ENCODE measurements at places on chromosomes 12 and 14. TPM values are rescaled to one million over a fixed set of nuclear protein-coding genes. Genes with fewer than 3 reads are reported as not detected.
A peak's percentile ranks its signal among the peaks of the same experiment; 100 is the strongest.

Gene NXPH4
- 0.27 TPM for total RNA-seq

Gene NFKBIA
- total RNA-seq: 177 TPM

- DNase-seq: no peak
Measured at GRCh38 chr14:99966912-99967311, 98.3 kb upstream of the EVL start.

- no peak for DNase-seq
Measured at GRCh38 chr12:40907115-40907527, 214.9 kb downstream of the CNTN1 start.

DNA sequence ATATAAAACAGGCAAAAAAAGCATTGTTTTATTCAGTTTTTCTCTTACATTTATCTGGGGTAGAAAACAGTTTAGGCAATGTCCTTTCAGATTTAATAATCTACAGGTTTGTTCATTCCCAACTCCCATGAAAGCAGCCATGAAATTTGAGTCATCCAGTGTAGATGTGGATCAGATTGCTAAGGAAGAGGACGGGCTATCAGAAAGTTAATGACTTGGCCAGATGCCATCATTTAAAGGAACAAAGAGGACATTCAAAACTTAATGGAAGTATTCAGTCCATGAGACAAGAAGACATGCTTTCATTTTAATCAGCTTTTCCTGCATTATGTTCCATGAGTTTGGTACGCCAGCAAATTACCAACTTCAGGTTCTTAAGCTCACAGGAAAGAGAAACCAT, 31.1 kb upstream of the POC1B start:
- no peak for DNase-seq

Gene TSPAN11
- total RNA-seq: 29.7 TPM

Gene JDP2
- 59.7 TPM for total RNA-seq

- DNase-seq: no peak
Measured at GRCh38 chr12:291153-291723, 28.6 kb upstream of the SLC6A13 start.

DNA sequence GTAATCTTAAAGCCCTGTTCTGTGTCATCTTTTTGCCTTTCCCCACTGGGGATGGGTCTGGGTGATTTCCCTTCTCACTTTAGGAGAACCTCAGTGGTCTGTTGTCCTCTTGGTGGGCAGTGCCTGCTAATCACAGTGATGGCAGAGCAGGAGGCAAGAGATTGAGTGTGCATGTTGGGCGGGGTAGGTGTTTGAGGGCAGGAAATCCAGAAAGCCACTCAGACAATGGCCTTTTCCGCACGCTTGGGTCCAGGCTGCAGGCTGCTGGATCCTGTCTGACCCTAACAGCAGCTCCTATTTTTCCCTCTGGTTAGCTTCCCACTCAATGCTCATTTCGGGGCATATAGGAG, 13.7 kb upstream of the ITGA5 start:
- no peak for DNase-seq

Gene ZNF410
- total RNA-seq: 46.6 TPM

Gene HCAR2
- 2.6 TPM for total RNA-seq

DNA sequence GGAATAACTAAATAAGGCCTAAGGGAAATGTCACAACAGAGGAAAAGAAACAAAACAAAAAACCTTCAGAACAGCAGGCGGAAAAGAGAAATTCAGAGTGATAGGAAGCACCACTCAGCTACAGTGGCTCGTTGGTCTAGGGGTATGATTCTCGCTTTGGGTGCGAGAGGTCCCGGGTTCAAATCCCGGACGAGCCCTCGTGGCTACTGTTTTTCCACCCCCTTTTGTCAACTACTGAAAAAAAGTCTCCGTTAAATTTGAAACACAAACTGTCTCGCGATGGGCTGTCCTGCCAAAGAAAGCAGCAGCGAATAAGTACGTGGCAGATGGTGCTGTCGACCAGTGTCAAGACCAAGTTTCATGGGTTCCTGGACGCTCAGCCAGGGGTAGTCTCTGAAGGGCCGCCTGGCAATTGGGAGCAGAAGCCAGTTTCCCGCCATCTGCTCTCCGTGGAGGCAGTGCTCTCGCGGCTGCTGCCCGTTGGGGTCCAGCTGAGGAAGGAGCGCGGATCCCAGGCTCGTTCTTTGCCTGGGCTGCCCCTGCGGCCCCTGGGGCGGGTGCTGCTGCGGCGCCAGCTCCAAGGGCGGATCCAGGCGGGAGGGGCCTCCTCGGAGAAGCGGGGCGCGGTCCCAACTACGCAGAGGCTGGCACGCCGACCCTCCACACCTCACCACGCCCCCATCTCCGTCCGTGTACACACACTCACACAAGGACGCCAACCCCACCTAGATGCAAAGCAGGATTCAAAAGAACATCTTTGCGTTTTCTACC, at the start of gene RNASE4:
RNASE4 (plus strand) TSS at position 670 of the 771 bp plus-strand sequence. CDS start 14,812 bp downstream, outside the sequence.
- peak; percentile 92 for DNase-seq

GRCh38 chr12:112008918-112009317, 4.0 kb downstream of the TMEM116 start:
- no peak for DNase-seq

DNA sequence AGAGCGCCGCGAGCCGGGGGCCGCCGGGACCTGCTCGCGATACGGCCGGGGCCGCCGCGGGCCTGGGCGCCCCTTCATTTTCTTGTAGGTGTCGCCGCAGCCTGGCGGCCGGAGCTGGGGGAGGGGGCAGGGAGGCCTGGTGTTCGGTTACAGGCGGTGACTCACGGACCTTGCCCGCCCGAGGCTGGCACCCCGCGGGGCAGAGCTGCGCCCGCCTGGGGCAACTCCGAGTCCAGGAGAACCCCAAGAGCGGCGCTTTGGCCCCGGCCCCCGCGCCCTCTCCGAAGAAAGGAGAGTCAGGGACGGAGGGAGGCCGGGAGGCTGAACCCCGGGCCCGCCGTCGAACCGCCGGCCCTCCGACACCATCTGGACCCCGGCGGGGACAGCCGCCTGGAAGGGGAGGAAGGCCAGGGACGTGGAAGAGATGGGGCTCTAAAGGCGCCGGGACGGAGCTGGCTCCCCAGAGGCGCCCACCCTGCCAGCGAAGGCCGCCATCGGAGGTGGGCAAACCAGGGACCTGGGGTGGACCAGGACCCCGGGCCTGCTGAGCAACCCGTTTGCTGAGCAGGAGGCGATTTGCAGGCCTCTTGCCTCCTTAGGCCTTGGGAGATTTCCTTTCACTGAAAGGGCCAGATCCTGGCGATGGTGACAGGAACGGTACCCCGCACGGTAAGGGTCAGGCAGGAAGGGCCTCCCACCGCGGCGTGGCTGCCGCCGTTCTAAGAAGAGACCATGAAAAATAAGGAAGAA, 843 bp upstream of the NUAK1 start:
- DNase-seq: peak; percentile 80

GRCh38 chr14:94768521-94769390, 1.2 kb downstream of the GSC start:
- peak; percentile 64 for DNase-seq

DNA sequence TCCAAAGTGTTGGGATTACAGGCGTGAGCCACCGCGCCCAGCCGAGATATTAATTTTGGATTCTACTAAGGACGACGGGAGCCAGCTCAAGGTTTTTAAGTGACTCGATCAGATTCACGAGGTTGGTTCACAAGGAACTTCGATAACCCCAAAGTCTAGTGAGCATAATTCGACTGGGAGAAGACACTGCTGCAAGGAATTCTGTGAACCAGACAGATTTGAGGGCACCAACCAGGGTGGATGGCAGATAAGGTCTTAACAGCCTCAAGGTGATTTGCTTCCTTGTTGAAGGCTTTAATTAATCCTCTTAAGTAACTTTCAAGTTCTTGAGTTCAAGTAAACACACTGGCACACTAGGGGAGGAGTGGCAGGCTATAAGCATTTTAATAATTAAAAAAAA, 1.1 kb upstream of the KLHDC2 start:
- no peak for DNase-seq

- DNase-seq: no peak
Measured at GRCh38 chr12:70247653-70248199, 4.5 kb downstream of the CNOT2 start.

- no peak for DNase-seq
Measured at GRCh38 chr14:40394634-40395340, 962.6 kb upstream of the FBXO33 start.

Gene CLMN
- total RNA-seq: 41.8 TPM

- no peak for DNase-seq
Measured at GRCh38 chr14:94004015-94004414, 6.9 kb downstream of the CCDC197 start.

GRCh38 chr14:35855876-35856481, 29.8 kb downstream of the BRMS1L start:
- DNase-seq: no peak

- no peak for DNase-seq
Measured at GRCh38 chr14:32692441-32692840, 246.2 kb upstream of the NPAS3 start.

GRCh38 chr14:85415015-85415712, 114.8 kb upstream of the FLRT2 start:
- DNase-seq: peak; percentile 65

GRCh38 chr12:81819991-81820633, 61.0 kb upstream of the PPFIA2 start:
- no peak for DNase-seq

DNA sequence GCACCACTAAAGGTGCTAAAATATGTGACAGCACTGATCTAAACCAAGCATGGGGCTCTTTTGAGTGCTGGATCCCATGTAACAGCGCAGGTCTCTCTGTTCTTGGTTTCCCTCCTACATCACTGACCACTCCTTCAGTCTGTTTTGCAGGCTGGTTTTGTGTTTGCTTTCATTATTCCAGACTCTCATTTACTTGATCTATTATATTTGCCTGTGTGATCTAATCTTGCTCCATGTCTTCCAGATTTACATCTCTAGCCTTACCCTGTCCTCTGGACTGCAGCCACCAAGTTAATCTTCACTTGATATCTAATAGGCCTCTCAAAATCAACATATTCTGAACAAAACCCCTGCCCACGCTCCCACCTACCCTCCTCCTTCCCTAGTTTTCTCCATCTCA, 8.6 kb downstream of the GLIPR1 start:
- DNase-seq: no peak

GRCh38 chr14:65981192-65981843, 504.9 kb upstream of the CCDC196 start:
- no peak for DNase-seq

DNA sequence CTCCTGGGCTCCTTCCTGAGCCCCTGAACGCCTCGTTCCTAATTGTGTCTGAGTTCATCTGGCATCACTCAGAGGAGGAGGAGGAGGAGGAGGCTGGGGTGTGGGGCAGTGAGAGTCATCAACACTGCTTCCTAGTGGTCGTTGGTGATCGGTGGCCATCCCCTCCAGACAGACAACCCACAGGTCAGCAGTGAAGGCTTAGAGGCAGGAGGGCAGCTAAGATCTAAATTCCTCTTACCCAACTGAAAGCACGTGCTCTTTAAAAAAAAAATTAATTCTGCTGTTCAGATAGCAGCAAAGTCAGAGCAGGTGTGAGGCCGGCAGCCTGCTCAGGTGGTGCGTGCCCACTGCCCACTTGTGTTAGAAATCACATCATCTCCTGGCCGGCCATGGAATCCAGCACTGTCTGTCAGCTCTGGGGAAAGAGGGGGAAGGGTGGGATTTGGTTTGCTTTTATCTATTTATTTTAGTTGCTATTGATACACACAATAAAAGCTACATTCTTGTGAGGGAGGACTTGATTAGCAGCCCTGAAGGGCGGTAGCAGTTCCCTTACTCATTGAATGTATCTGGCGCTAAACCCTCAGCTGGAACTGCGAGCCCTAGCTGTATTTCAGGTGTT, 46.6 kb downstream of the PPP2R5C start:
- DNase-seq: no peak

Gene RAD9B
- 2.9 TPM for total RNA-seq

GRCh38 chr12:130606231-130606630, 109.9 kb downstream of the RIMBP2 start:
- DNase-seq: no peak

GRCh38 chr12:105329926-105330282, 587 bp upstream of the C12orf75 start:
- DNase-seq: no peak

DNA sequence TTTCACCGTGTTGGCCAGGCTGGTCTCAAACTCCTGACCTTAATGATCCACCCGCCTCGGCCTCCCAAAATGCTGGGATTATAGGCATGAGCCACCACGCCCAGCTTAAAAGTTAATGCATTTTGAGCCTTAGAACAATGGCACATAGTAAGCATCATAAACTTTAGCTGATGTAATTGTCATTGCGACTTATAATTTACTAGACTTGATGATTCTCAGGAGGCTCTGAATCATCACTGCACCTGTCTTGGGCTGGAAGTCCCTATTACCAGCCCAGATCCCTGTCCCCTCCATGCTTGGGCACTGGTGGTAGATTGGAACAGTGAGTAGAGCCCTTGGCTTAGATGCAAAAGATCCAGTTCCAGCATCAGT, 26.1 kb downstream of the KMT5A start:
- no peak for DNase-seq

GRCh38 chr12:117830471-117830870, 138.3 kb downstream of the KSR2 start:
- no peak for DNase-seq

DNA sequence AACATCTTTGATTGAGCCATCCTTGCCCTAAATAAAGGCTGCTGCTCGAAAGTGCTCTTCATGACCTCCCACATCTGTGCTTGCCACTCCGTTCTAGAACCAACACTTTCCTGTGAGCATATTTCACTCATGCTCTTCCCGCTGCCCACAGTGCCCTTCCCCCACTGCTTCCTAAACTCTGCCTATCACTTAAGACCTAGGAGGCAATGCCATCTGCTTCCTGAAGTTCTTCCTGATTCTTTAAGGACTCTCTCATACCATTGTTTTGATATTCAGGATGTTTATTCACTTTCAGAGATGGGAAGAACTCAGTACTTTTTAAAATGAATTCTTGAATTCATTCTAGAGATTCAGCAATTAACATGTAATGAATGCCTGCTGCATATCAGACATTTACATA, 49.9 kb downstream of the ZFYVE21 start:
- DNase-seq: no peak

- peak; percentile 78 for DNase-seq
Measured at GRCh38 chr12:48189331-48190125, 6.1 kb downstream of the CCDC184 start.

DNA sequence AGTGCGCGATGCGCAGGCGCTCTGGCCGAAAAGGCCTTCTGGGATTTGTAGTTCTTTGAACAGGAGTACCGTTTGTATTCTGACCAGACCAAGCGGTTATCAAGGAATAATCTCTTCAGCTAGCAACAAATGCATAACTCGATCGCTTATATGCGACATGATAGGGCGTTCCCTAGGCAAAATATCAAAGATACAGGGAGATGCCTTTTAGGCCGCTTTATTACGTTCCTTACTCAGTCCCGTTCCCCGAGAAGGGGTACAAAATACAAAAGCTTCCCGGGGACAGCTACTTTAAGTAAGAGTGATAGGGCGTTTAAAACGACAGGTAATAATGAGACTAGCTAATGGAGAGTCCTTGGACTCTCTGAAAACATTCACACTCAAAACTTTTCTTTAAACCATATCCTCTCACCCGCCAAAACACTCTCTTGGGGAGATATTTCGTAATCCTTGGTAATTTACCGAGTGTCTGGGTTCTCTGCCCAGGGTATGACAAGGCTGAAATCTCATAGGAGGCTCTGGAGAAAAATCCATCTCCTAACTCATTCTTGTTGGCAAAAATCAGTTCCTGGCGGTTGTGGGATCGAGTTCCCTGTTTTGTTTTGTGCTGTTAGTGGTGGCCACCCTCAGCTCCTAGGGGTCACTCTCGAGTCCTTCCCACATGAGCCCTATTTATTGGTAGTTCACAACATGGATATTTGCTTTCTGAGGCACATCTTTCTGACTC, 412 bp upstream of the SNW1 start:
- no peak for DNase-seq

Gene NAA25
- 43.6 TPM for total RNA-seq

Measured in sciatic nerve (tissue), 2 donors.